SK-N-SH (cell line): ENCODE measurements at places on chromosomes 7 and 10.
A peak's percentile ranks its signal among the peaks of the same experiment; 100 is the strongest.

DNA sequence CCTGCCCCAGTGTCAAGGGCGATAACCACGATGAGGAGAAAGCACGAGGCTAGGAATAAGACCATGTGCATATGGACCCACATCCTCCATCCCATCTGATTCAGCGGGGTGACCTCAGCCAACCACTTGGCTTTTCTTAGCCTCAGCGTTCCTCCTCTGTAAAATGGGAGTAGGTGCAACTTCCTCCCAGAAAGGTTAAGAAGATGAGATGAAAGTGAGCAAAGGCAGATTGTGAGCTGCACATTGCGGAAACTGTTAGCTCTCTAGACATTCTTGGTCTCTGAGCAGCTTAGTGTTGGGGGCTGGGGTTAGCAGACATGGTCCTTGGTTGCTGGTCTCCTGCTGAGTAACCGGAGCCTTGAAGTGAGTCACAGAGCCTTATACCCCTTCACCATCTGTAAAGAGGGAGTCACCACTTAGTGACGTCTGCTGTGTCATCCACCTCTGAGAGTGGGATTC lies 497.3 kb upstream of the GALNT17 start:
- DNase-seq, result no peak

DNA sequence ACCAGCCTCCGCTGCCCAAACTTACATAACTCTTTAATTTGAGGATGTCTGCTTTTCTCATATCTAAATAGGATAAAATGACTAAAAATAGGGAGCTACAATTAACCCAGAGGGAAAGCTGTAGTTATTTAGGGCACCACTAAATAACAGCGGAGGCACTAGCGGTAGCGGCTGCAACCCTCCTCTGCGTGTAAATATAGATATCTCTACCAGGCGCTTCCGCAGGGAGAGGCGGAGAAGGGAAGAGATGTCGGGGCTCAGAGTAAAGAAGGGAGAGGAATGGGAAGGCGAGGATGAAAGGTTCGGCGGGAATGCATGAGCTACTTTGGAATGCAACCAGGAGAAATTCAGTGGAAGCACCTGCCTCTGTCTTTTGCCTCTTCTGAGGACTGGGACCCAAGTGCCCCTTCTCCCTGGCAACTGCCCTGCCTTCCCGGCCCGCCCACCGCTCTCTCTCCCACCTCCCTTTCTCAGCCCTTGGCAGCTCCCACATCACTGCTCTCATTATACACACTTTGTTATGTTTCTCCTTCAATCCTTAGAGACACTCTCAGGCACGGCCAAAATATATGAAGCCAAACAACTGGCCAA lies 698.3 kb downstream of the PARD3 start:
- DNase-seq, result no peak

DNA sequence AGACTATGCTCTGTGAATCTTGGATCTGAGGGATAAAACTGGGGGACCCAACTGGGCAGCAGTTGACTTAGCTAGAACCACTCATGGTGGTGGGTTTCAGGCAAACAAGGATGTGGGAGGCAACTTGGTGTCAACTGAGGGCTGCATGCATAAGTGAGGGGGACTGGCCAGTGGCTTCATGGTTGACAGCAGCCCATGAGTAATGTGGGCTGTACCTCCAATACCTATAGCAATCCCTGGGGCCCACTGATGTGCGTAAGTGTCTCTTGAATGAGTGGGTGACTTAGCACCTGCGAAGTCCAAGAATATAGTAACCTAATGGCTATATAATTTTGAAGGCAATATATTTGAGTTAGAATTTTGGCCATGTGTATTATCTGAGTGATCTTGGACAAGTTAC lies 13.7 kb upstream of the MAP3K8 start:
- DNase-seq, result no peak

GRCh38 chr7:30503274-30504212 lies 1.1 kb downstream of the GGCT start:
- DNase-seq, result peak; percentile 33

DNA sequence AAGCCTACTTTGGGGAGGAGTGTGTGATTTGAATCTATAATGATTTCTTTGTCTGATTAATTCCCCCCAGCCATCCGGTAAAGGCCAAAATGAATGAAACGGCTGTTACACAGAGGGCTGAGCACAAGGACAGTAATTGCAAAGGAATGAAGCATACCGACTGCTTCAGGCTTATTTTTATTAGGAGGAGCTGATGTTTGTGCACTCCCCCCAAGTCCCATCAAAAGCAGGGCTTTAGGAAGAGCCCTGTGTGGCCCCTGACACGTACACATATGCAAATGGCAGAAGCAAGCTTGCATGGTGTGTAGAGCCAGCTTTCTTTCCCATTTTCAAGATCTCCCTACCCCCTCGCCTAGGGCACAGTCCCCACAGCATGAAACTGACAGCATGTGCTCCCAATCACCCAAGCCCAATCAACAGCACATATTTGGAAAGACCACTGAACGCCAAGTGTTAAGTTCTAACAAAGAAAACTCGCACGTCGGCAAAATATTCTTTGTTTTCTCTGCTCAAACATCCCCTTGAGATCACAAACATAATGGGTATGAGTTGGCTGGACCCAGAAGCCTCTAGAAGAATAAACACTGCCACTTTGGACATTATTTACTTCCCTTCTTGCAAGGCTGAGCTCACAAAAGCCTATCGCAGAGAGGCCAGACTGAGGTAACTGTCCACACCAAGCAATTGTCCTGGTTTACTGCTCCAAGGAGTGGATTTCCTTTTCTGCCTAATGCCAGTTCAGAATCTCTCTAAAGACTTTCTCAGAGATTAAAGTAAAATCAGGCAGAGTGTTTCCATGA lies 143.0 kb downstream of the CUBN start:
- no peak for DNase-seq

GRCh38 chr10:15444105-15445005 lies 73.3 kb upstream of the FAM171A1 start:
- DNase-seq, result no peak

- no peak for DNase-seq
These were observed 530.6 kb downstream of the TFEC start for GRCh38 chr7:115499956-115500355.

DNA sequence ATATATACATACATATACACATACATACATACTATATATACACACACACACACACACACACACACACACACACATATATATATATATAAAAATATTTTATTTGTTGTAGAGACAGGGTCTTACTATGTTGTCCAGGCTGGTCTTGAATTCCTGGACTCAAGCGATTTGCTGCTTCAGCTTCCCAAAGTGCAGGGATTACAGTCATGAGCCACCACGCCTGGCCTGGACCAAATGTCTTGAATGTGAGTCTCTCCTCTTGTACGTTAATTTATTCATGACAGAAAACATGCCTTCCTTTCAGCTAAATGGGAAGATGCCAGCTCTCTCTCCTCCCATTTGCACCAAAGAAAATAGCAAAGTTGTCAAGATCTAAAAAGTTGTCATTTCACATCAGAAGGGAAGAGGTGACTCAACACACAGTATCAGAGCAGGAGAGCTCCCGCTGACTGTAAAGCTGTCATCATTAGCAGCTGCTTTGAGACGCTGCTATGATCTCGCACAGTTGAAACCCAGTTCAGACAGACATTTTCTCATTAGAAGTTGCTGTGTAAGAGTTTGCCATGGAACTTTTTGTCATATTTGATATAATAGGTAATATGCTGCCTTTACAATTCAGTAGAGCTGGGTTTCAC lies 224.3 kb downstream of the SFMBT2 start:
- no peak for DNase-seq

GRCh38 chr10:78959924-78960285 lies 108.9 kb upstream of the ZMIZ1 start:
- no peak for DNase-seq

GRCh38 chr10:129784291-129784690 lies 179.8 kb downstream of the EBF3 start:
- DNase-seq, result no peak

DNA sequence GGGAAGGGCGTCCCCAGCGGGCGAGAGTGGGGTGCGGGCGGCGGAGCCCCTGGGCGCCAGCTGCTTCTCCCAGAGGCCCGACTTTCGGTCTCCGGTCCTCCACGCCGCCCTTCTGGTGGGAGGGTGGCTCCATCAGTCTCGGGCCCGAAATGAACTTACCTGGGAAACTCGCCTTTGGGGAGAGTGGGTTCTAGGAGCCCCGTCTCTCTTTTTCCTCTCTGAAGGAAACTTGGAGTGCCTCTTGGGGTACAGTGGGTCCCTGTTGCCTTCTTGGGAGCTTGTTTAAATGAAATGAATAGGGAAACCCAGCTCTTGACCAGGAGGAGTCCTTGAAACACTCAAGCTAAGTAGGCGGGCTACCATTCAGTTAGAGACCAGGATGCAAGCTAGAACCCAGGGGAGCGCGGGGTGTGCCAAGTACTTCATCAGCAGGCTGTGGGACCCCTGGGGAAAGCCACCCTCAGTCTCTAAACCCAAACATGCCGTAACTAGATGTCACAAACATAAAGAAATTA lies 1.3 kb downstream of the SLC26A4 start:
- no peak for DNase-seq

- DNase-seq, result no peak
These were observed 24.3 kb downstream of the PDGFA start for GRCh38 chr7:495326-495725.

DNA sequence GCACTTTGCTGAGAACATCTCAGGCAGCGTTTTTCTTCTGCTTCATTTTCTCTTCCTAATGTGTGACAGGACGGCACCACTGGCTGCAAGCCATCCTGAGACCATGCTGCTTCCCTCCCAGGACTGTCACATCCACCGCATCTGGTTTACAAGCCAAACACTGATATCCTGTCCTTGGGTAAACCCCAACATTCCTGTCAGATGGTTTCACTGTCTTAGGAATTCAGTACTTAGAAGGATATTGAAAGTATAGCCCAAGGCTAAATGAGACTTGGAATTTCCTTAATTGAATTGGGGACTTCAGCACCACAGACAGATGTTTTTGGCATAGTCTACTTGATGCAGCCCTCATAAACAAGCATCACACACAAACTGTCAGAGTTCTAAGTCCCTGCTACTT lies 74.2 kb upstream of the PLXNA4 start:
- no peak for DNase-seq

DNA sequence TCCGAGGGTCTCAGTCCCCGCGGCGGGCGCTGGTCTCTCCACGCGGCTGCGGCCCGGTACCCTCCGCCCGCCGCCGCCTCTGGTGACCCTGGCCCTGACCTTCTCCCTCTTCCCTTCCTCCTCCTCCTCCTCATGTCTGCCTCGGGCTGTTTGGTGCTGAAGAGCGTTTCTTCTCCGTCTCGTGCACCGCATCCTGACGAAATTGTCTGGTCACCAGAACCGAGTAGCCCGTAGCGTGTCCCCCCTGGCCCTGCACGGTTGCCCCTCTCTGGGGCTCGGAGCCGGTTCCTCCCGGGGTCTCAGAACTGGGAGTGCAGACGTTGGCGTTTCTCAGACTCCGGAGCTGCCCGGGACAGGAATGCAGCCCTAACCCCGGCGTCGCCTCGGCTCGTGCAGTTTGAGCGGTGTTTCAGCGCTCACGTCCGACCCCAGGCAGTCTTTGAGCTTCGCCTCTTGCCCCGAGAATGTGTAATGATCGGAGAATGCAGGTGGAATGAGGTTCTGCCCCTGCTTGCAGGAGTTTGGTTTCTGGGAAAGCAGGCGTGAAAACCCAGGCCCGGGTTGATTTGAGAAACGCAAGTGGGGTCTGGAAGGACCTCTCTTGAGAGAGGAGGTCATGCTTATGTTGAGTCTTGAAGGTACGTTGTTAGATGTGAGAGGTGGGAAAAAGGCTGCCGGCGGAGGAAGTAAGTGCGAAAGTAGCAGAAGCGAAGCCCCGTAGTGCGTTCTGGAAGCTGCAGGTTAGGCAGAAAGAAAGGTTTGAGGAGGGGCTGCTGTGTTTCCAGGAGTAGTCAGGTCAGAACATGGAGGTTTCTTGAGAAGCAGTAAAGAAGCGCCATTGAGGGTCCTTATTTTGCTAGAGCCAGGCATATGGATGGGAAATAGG lies 743 bp downstream of the RBM17 start:
- DNase-seq, result peak; percentile 59

- DNase-seq, result no peak
These were observed 20.4 kb downstream of the TRDMT1 start for GRCh38 chr10:17181110-17181509.

DNA sequence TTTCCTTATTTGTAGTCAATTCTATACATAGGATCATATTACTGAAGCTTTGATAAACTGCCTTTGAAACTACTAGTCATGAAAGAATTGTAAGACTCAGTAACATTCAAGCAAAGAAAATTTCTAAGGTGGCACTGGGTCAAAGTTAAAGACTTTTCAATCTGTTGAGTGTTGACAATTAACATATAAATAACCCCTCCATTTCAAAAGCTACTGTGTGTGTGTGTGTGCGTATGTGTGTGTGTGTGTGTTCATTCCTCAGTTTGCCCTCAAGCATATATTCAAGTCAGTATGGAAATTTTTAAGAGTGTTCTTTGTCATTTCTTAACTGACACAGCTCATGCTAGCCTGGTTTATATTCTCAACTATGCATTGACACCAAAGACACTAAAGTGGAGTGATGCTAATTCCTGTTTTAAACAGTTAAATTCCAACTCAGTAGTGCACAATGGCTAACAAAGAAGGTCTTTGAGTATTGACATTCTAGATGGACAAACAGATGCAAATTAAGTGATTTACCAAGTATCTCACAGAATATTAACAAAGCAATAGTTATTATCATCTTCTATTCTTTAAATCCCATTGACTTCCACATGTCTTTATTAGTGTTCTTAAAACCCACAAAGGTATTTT lies 314.8 kb upstream of the GRM3 start:
- no peak for DNase-seq

GRCh38 chr7:77822269-77822668 lies 23.7 kb downstream of the PHTF2 start:
- DNase-seq, result no peak

GRCh38 chr7:155188821-155189581 lies 108.7 kb upstream of the INSIG1 start:
- DNase-seq, result no peak

DNA sequence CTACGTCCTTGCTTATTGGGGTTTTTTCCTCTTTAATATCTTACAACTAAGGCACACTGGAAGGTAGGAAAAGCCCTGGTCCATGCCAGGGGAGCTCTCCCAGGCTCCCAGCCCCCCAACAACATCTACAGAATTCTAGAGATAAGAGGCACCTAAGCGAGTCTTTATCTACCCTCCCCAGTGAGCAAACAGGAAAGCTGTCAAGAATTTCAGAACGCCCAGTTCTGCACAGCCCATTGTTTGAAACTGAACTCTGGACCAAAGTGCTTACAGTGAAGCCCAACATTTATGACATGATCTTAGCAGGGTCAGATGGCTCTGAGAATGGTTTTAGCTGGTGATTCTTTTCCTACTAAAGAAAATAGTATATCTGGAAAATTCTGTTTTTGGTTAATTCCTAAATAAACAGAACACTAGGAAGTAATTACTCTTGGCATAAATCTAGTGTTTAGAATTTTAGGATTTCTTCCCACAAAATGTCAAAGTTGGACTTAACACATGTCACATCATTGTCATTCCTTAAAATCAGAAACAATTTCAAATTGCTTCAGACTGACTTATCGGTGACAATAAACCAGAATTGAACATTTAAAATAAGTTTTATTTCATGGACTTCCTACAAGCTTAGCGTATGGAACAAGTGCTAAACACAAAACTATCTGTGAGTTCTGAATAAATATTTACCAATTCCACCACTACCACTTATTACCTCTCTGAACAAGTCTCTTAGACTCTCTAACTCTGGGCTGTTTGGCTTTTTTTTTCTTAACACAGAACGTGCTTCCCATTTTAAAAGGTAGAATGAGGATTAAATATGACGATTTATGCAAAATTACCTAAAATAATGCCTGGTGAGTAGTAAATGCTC lies 31.3 kb upstream of the RNF32 start:
- DNase-seq, result no peak

GRCh38 chr7:149573519-149573918 lies 75.9 kb upstream of the ZNF746 start:
- no peak for DNase-seq
